ENCODE measurements at places on chromosomes 11 and 22. TPM values are rescaled to one million over a fixed set of nuclear protein-coding genes. Genes with fewer than 3 reads are reported as not detected.

GRCh38 chr11:24886880-24887619 lies 390.2 kb downstream of the LUZP2 start:
- no peak for DNase-seq

GRCh38 chr22:50268655-50269113 lies 1.5 kb downstream of the MAPK11 start:
- DNase-seq, result no peak

DNA sequence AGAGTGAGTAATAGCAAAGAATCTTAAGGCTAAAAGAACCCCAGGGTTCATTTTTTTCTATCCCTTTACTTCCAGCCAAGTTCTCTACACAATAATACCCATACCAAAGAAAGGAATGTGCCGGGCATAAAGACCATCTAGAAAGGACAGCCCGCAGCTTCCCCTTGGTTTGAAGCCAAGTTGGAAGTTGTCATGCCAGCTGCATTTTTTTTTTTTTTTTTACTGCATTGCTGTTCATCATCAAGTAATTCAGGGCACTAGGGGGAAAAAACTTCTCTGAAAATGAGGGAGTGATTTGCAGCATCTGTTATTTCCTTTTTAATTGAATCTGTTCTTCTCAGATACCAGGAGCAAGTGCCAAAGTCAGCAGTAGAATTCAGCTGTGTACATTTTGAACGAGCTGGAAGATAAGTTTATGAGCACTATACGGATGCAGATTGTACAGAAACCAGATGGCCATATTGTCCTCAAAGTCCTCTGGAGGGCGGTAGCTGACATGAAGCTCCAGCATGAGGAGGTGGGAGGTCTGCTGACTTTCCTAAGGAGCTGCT lies 56.4 kb downstream of the UBASH3B start:
- no peak for DNase-seq

Gene SCGB1D2
- total RNA-seq, result not detected

DNA sequence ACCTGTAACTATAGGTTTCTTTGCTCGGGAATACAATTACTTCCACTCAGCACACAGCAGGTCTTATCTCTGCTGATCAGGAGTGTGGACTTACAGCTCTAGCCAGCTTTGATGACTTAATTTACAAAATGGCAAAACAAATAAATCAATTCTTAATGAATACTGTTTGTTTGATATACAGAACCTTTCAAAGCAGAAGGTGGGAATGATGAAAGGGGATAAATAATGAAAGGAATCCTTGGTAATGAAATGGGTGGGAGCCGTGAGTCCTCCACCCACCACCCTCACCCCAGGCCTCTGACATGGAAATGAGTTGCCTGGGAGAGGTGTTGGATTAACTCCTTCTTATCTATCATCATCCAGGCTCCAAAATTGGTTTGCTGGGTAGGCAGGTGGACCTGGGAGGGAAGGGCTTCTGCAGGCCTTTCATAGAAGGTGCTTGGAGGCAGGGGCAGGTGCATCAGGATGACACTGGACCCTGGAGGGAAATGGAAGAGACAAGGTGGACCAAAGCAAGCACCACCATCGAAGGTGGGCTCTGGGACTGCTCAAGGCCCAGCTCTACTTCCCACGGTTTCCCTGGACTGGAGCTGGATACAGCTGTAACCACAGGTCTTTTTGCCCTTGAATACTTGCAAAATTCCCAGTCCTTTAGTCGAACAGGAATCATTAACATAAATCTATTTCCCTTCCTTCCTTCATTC lies 23.0 kb downstream of the POU2AF1 start:
- DNase-seq, result peak; percentile 60

DNA sequence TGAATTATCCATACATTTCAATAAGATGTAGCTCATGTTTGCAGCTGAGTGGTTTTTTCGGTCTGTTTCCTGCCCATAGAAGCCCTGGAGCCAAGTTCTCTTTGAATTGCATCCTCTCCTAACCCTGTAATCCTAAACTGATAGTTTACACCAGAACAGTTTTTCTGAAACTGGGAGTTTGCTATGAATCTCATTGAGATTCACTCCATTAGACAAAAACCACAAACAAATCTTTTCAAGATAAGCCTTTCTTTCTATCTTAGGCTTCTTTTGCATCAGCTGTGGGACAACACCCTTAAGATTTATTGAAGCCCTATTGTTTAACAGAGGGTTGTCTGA lies 324.8 kb downstream of the DYNC2H1 start:
- no peak for DNase-seq

All from vagina (tissue), 2 donors.